Fibroblast of lung (primary cell): ENCODE measurements at places on chromosomes 4 and X.

DNA sequence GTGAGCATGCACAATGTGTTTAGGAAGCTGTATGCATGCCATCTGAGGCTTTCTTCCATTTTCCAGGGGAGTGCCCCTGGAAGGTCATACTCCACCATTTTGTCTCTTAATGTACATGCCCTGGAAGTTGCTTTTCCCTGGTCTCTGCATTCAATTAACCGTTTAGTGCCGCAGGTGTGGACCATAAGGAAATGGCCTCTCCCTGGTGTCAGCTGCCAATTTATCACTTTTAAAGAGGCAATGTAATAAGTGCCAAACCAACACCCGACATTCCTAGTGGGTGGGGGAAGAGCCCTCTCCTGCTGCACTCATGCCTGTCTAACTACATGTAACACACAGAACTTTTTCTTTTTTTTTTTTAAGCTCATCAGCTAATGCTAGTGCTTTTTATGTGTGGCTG, 7.1 kb upstream of the BST1 start:
- no peak for DNase-seq

DNA sequence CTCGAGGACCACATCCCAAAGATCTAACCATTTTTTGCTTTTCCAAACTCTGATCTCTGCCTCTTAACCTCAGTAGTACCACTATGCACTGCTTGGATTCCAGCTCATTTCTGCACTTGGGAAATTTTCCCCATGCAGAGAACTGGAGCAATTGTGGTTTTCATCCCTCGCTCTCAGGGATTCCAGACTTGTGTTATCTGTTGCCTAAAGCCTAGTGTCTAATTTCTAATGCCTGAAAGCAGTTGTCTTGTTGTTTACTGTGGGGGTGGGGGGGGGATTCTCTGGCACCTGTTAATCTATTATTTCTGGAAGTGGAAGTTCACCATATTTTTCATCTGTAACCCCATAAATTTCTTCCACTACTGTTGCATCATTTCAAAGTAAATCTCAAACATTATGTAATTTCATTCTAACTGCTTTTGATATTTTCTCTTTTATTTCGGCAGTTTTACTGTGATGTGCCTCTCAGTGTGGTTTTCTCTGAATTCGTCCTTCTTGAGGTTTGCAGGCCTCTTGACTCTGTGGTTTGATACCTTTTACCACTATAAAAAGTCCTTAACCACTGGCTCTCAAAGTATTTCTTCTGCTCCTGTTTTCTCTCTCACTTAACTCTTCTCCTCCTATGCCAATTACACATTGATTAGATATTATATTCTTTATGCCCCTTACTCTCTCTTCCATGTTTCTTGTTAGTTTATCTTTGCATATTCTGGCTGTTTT, 205.6 kb upstream of the EOLA2 start:
- DNase-seq = peak; percentile 55

- no peak for DNase-seq
Observed at GRCh38 chr4:67880866-67881610, 2.8 kb downstream of the TMPRSS11D start.

DNA sequence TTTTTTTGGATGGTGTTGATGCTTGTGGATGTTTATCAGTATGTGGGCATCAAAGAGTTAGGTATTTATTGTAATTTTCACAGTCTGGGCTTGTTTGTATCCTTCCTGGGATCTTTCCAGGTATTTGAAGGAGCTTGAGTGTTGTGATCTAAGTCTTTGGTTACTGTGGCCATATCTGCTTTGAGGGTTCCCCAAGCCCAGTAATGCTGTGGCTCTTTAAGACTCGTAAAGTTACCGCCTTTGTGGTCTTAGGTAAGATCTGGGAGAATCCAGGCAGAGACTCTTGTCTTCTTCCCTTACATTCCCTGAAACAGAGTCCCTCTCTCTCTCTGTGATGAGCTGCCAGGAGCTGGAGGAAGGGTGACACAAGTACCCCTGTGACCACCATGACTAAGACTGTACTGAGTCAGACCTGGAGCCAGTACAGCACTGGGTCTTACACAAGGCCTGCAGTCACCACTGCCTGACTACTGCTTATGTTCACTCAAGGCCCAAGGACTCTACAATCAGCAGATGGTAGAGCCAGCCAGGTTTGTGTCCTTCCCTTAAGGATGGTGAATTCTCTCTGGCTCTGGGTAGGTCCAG, 62.2 kb downstream of the FMR1NB start:
- DNase-seq = peak; percentile 13

- peak; percentile 78 for DNase-seq
Observed at GRCh38 chrX:40108959-40109287, 11.2 kb upstream of the BCOR start.

- peak; percentile 50 for DNase-seq
Observed at GRCh38 chr4:159495515-159496236, 392.8 kb downstream of the RAPGEF2 start.

DNA sequence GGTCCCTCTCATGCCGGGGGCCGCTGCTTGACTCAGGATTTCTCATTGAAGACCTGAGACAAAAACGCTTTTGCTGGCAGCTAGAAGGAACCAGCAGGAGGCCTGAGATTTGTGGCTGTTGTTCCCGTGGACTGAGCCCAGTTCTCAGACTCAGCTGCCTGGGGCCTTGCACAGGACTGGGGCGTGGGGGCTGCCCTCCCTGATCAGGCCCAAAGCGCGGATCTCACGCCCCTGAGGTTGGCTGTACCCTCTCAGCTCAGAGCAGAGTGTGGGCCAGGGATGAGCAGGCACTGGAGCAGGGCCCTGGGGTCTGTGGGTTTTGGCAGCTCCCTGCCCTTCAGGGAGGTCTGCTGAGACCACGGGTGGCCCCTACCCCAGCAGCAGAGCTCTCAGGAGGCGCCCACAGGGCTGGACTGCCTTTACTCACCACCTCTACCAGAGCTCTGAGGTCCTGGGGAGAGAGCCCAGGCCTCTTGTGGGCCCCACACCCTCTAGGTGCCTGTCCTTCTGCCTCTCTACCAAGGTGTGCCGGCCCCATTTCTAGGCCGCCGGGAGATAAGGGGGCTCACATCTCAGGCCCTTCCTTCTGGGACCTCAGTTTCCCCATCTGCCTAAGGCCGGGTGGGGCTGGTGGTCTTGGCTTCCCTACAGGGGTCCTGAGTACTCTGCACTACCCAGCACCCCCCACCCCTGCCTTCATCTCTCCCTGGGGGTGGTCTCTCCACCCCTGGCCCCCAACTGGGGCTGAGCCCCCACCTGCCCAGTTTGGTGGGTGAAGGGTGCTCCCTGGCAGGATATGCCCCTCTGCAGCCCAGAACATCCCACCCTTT, 5.6 kb downstream of the MSANTD1 start:
- DNase-seq = no peak

GRCh38 chr4:68373513-68373912, 23.6 kb upstream of the YTHDC1 start:
- DNase-seq = peak; percentile 84

- DNase-seq = no peak
Observed at GRCh38 chr4:28926156-28926555, 1794.0 kb upstream of the PCDH7 start.

DNA sequence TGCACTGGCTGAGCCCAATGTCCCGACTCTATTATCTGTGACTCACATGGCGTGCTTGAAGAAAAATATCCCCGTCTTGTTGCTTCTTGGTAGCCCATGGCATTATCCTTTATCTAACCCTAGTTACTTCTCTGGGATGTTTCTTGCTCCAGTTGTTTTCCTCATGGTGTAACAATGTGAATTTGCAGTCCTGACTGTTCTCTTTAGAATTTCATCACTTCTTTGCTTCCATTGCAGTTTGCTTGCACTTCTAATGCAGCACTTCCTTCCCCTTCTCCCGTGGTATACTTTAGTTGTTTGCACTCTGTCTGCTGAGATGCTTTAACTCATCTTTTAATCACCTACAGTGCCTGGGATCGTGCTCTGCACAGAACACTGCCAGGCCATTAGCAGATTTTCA, 126.9 kb downstream of the MAML3 start:
- DNase-seq = no peak

GRCh38 chrX:116667346-116668134, 204.8 kb upstream of the CT83 start:
- no peak for DNase-seq

- DNase-seq = peak; percentile 56
Observed at GRCh38 chrX:38768079-38768478, 33.2 kb upstream of the MID1IP1 start.

GRCh38 chr4:666822-667544, 7.1 kb downstream of the ATP5ME start:
- no peak for DNase-seq

- no peak for DNase-seq
Observed at GRCh38 chr4:145890689-145891088, 47.9 kb downstream of the ZNF827 start.

DNA sequence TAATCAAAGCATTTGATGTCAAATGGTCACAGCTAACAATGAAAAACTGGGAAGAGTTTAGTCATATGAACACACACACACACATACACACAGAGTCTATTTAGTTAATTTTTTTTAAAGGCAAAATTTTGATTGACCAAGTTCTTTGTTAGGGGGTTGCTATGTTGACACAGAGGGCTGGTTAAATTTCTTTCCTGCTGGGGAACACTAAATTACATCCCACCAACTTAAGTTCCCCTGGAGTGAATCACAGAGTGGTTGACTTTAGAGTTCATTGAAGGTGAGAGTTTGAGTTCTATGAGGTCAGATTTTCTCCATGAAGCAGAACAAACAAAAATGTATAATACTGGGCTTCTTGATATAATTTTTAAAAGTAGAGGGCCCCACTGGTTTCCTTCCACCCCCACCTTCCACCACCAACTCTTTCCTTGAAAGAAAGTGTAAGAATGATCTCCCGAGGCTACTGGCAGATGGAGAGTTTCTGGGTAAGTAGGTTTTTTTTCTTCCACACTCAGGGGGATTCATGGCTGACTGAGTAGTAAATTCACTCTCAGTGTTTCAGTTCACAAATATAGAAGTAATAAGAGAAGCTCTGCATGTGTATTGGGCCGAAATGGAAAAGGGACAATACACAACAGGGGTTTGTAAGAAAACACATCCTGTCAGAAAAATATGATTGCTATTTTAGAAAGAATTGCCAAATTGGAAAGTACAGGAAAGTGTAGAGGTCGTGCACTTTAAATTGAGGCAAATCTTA, 917.0 kb upstream of the LCORL start:
- DNase-seq = peak; percentile 28

DNA sequence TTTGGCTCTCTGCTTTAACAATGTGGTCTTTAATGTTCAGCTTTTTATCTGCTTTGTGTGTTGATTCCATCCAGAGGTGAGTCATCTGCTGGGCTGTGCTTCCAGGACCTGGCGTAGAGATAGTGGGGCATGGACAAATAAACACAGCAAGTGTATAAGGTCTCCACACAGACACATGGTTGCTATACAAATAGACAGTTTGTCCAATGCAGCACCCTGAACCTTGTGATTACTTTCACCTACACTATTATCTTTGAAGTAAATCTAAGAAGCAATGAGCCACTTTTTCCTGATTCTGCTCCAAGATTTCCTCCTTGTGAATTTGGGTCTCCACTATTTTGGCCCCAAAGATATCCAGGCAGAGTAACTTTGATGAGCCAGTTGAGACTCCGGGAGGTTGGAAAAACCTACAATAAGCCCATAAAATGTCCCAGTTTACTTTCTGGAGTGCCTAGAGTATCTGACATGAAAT, 12.1 kb downstream of the PPARGC1A start:
- peak; percentile 67 for DNase-seq

DNA sequence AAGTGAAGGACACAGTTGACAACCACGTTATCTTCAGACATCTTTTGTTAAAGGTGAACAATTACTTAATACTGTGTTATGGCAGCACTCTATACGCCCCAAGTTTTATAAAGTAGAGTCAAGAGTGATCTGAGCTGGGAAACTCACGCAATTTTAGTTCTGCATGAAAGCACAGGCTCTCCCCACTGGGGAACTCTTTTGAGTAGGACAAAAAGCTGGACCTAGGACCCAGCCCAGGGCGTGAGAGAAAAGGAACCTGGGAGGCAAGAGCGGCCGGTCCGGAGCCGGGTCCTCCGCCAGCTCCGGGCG, 152.6 kb upstream of the SLC4A4 start:
- no peak for DNase-seq

- peak; percentile 92 for DNase-seq
Observed at GRCh38 chrX:118495061-118495921, at the start of gene DOCK11. DOCK11 (plus strand) TSS chrX:118495815; CDS start chrX:118495972, 157 bp downstream.

GRCh38 chr4:133592106-133592505, 443.0 kb downstream of the PCDH10 start:
- no peak for DNase-seq

GRCh38 chr4:145195167-145195952, 15.0 kb upstream of the OTUD4 start:
- no peak for DNase-seq

DNA sequence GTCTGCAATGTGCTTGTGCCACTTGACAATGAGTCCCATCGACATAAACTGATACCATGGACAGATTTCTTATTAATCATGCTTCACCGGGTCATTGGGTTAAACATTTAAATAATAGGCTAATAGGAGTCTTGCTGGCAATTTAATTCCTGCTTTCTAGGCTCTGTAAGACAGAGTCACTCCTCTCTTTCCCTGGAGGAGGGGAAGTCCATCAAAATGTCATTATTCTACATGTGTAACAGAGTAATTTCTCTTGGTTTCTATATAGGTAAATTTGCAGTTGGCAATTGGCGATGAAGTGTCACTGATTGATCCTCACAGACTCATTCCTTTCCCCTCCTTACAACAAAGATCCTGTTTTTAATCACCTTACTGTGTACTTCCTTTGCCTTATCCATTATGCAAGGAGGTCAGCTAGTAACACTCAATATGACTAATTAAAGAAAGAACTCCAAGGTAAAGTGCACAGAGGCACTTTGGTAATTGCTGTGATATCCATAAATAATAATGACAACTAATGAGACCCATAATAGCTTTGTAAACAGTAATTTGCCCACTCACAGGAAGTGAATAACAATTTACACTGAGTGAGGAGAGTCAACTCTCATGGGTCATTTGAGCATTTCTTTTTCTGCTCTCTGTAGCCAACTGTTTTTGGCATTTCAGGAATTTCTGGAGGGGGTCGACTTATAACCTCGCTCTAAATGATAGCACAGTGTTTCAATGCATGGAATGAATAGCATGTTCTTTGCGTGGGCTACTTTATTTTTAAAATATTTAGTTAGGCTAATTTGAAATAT, 184.0 kb downstream of the UGT8 start:
- no peak for DNase-seq
